Stimulated activated CD4-positive, alpha-beta T cell treated with anti-CD3 and anti-CD28 coated beads, Interleukin-15, amount 100 ng/mL, for 48 hours (primary cell): ENCODE measurements at places on chromosomes 5 and 9.

DNA sequence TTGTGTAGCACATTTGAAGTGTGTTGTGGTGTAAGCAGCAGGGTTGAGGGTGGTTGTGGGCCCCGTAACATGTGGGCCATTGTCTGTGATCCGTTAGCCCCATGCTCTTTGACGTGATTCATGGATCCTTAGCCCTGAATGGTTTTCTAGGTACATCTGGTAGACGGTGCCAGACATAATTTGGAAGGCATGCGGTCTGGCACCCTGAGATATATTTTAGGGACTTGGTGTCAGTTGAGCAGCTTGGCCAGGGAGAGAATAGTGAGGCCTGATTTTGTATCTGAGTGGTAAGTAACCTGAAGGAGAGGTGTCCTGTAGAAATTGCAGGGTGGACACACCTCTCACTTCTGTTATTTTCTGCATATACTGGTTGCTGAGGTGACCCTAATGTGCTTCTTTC is 10.9 kb downstream of the SH3GL2 start:
- no peak for DNase-seq

- DNase-seq = no peak
Measured at GRCh38 chr9:71897577-71897976, 13.4 kb downstream of the ABHD17B start.

GRCh38 chr5:125197321-125197720 is 450.9 kb upstream of the ZNF608 start:
- DNase-seq = no peak

- DNase-seq = no peak
Measured at GRCh38 chr9:82117026-82117811, 128.6 kb downstream of the SPATA31D1 start.

DNA sequence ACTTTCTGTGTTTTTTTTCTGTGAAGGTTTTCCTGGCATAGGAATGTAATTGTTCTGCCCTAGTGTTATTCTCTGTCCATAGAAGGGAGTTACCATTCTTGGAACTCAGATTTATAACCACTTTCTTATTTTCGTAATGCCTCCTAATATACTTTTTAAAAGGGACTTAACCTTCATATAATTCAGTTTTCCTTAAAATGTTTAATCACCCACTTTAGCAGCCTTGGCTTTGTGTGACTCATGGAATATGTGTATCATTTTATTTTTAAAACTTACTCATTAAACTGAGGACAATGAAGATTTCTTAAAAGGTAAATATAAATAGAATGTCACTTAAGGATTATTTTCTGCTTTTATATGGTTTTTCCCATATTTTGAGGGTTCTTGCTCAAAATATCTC is 50.0 kb downstream of the RAI14 start:
- no peak for DNase-seq

- DNase-seq = no peak
Measured at GRCh38 chr9:124699575-124699974, 71.5 kb downstream of the NR6A1 start.

- DNase-seq = peak; percentile 7
Measured at GRCh38 chr5:68661237-68661636, 432.6 kb upstream of the SLC30A5 start.

DNA sequence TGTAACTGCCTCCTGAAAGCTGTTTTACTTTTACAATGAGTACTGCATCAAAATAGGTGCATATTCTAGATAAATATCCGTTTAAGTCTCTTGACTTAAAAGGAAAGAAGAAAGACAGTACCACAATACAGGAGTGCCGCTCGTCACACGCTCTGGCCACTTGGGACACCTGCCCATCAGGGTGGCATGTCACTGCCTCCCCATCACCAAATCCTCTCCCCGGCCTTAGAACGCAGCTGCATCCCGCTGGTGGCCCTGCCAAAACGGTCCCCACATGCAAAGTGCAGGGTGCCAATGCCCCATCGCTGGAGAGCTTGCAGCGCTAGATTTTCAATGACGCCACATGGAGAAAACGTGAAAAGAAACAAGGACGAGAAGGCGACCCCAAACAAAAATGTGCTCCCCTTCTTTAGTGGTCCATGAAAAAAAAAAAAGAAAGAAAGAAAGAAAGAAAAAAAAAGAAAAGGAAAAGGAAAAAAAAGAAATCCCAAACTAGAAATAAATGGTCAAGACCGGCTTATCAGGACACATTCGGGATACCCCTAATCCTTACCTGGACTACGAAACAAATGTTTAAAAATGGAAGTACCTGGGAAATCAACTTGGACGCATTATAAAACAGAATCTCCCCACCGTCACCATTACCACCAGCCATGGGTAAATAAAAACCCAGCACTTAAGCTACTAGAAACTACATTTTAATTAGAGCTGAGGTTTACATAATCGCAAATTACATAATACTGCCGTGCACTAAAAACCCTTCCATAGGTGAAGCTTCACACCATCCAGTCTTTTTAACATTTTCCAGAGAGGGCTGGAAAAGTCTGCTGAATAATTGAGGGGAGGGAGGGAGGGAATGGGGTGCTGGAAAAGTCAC is 1.0 kb downstream of the ANKH start:
- peak; percentile 3 for DNase-seq

GRCh38 chr5:120053841-120054240 is 410.3 kb upstream of the PRR16 start:
- no peak for DNase-seq
